Mesangial cell (primary cell): ENCODE measurements at places on chromosomes 11 and 22. TPM values are rescaled to one million over a fixed set of nuclear protein-coding genes. Genes with fewer than 3 reads are reported as not detected.

Gene FAM111B
- 0.63 and 6.7 TPM in 2 replicates for total RNA-seq

Gene PLAAT5
- total RNA-seq, result 0.16 and 0.63 TPM in 2 replicates

Gene OSBP2
- 2.0 and 4.8 TPM in 2 replicates for total RNA-seq

Gene SLC43A1
- 9.8 and 12.4 TPM in 2 replicates for total RNA-seq

Gene CCDC15
- total RNA-seq, result 0.25 and 2.3 TPM in 2 replicates

Gene ZP1
- 0.16 and 2.8 TPM in 2 replicates for total RNA-seq

Gene RAC2
- 56.3 and 104 TPM in 2 replicates for total RNA-seq

Gene MS4A7
- total RNA-seq, result not detected in 2 replicates

Gene WNT11
- 0.63 TPM in 1 of 2 replicates, not detected in the other for total RNA-seq

Gene MS4A4E
- not detected in 2 replicates for total RNA-seq

Gene TREH
- not detected in 2 replicates for total RNA-seq

Gene DUSP8
- total RNA-seq, result 5.7 and 8.4 TPM in 2 replicates

Gene SORL1
- 1.5 and 8.0 TPM in 2 replicates for total RNA-seq

Gene CBLIF
- total RNA-seq, result not detected in 2 replicates

Gene NLRP14
- total RNA-seq, result not detected in 2 replicates

Gene CHRM1
- not detected in 2 replicates for total RNA-seq

Gene PANX3
- not detected in 2 replicates for total RNA-seq

Gene VPS26B
- total RNA-seq, result 25.3 and 38.8 TPM in 2 replicates

Gene GLYATL2
- total RNA-seq, result 0.38 and 1.1 TPM in 2 replicates

Gene FGF3
- total RNA-seq, result not detected in 2 replicates

Gene LYVE1
- total RNA-seq, result not detected in 2 replicates

Gene MRGPRX4
- total RNA-seq, result not detected in 2 replicates

Gene MPEG1
- total RNA-seq, result not detected in 2 replicates

Gene DDX17
- total RNA-seq, result 578 and 1,080 TPM in 2 replicates

Gene GLB1L2
- 6.2 and 9.4 TPM in 2 replicates for total RNA-seq

Gene MAJIN
- total RNA-seq, result not detected in 2 replicates

Gene RRAS2
- total RNA-seq, result 75.0 and 105 TPM in 2 replicates

Gene APOL4
- not detected in 2 replicates for total RNA-seq
